ENCODE measurements at places on chromosomes 1 and 21. TPM values are rescaled to one million over a fixed set of nuclear protein-coding genes. Genes with fewer than 3 reads are reported as not detected.

C1orf52 gene
- 51.5 TPM for total RNA-seq

PRKCZ gene
- 33.5 TPM for total RNA-seq

PLD5 gene
- not detected for total RNA-seq

GCSAML gene
- 1.7 TPM for total RNA-seq

TTC22 gene
- total RNA-seq = 11.2 TPM

YARS1 gene
- 70.9 TPM for total RNA-seq

ATAD3C gene
- 0.13 TPM for total RNA-seq

GRCh38 chr1:219324629-219325367, 151.1 kb downstream of the LYPLAL1 start:
- H3K27me3 ChIP-seq = no peaks in the 10 kb centered on the region
- H3K36me3 ChIP-seq = no peaks in the 10 kb centered on the region
- no peak for DNase-seq
- no peak overlapping the region for H3K4me3 ChIP-seq

DNA sequence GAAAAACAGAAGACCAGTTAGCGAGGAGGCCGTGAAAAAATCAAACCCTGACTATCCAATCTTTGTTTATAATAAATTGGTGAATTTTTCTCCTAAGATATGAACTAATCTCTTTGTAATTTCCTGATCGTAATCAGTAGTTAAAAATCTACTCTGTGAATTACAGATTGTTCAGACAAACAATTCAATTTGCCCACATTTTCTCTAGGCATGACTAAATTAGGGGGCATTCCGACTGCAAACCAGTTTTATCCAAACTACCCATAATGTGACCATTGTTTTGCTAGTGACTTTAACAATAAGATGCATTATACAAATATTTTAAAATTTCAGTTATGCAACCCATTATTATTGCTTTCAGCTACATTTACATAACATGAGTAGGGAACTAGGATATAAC, 546.9 kb upstream of the ADAMTS5 start:
- no peaks in the 10 kb centered on the region for H3K36me3 ChIP-seq
- H3K27ac ChIP-seq = no peak overlapping the region
- DNase-seq = no peak
- no peaks in the 10 kb centered on the region for H3K4me1 ChIP-seq
- H3K4me3 ChIP-seq = no peak overlapping the region

- DNase-seq = no peak
- peaks cover 8% of the 10 kb centered on the region for H3K4me1 ChIP-seq
- no peaks in the 10 kb centered on the region for H3K27me3 ChIP-seq
Measured at GRCh38 chr1:88802950-88803349, 88.4 kb downstream of the GTF2B start.

- peaks cover 44% of the 10 kb centered on the region for H3K4me1 ChIP-seq
- peaks cover 3% of the 10 kb centered on the region for H3K36me3 ChIP-seq
Measured at GRCh38 chr1:154429841-154430611, 24.9 kb downstream of the IL6R start.

GRCh38 chr1:22503721-22504410, 52.2 kb downstream of the ZBTB40 start:
- H3K27ac ChIP-seq = no peak overlapping the region
- peaks cover 8% of the 10 kb centered on the region for H3K36me3 ChIP-seq
- no peak overlapping the region for H3K4me3 ChIP-seq
- no peaks in the 10 kb centered on the region for H3K27me3 ChIP-seq
- H3K4me1 ChIP-seq = peaks cover 7% of the 10 kb centered on the region
- no peak for DNase-seq

DNA sequence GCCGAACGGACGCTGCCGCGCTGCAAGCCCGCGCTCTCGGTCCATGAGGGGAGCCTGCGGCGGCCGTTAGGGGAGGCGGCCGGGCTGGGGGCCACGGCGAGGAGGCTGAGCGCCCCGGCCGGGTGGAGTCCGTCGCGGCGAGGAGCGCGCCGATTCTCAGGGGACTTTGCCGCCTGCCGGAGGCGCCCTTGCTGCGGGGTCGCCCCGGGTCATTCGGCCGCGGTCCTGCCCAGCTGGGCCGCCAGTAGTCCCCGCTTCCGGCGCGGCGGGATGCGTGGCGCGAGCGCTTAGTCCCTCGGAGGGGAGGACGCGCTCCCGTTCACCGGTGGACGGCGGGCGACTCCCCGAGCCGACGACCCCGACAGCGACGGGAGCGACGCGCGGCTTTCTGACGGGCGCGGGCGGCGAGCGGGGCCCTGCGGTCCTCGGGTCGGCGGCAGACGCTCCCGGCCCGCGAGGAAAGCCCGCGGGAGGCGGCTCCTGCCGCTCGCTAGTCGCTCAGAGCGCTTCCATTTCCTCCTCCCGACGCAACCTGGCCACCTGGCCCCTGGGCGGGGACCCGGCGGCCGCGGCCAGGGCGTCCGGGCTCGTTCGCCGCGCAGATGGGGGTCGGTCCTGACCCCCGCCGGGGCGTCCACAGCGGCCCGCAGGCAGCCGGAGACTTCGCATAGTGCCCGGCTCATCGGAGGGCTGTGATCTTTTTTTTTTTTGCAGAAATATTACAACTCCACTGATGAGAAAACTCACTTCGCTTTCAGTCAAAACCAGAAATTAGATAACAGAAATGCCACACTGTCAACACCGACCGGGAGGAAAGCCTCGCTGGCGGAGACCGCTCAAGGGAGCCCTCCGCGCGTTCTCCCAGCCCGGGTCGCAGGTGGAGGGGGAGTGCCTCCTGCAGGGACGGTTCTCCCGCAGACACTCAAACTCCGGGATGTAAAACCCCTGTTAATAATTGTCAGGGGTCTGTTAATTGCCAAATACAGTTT, 641 bp upstream of the ZBTB21 start:
- H3K27me3 ChIP-seq = no peaks in the 10 kb centered on the region
- peaks cover 29% of the 10 kb centered on the region for H3K4me1 ChIP-seq
- peaks cover 11% of the 10 kb centered on the region for H3K36me3 ChIP-seq
- peak overlapping the region; percentile 95 for H3K4me3 ChIP-seq
- H3K27ac ChIP-seq = peak overlapping the region; percentile 96
- DNase-seq = peak; percentile 25

DNA sequence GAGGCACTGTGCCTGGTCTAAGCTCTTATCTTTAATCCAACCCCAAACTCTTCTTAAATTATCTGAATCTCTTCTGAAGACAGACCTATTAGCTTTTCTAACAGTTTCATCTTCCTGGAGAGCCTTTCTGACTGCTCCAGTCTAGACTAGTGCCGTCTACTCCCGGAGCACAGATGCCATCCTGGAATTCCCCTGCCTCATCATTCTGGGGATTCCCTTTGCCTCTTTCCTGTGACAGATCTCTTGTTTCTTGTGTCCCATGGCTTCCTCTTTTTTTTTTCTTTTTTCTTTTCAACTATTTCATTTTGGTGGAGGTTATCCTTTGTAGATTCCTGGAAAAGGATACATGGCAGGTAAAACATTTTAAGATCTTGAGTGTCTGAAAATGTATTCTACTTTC, 11.7 kb downstream of the SEMA4A start:
- H3K36me3 ChIP-seq = no peaks in the 10 kb centered on the region
- peak overlapping the region; percentile 67 for H3K27ac ChIP-seq
- no peak for DNase-seq
- H3K4me1 ChIP-seq = peaks cover 15% of the 10 kb centered on the region
- H3K4me3 ChIP-seq = no peak overlapping the region

DNA sequence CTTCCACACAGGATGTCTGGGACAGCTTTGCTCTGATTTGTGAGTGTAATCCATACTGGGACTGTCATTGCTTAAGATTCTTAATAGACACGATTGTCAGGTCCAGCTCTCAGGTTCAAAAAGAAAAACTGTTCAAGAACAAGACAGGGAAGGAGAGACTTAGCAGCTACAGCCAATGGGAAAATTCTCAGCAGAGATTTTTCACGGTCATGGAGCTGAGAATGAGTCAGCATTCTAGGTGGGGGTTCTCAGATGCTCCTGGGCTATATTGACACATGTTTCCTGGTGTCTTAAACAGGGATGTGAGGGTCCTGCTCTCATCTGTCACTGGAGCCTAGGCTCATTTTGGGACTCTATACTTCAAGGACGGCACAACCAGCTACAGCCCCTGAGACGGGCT, 318.3 kb downstream of the RRAGC start:
- H3K4me3 ChIP-seq = no peak overlapping the region
- peaks cover 35% of the 10 kb centered on the region for H3K27me3 ChIP-seq
- no peak for DNase-seq
- H3K36me3 ChIP-seq = no peaks in the 10 kb centered on the region
- H3K4me1 ChIP-seq = peaks cover 2% of the 10 kb centered on the region

DNA sequence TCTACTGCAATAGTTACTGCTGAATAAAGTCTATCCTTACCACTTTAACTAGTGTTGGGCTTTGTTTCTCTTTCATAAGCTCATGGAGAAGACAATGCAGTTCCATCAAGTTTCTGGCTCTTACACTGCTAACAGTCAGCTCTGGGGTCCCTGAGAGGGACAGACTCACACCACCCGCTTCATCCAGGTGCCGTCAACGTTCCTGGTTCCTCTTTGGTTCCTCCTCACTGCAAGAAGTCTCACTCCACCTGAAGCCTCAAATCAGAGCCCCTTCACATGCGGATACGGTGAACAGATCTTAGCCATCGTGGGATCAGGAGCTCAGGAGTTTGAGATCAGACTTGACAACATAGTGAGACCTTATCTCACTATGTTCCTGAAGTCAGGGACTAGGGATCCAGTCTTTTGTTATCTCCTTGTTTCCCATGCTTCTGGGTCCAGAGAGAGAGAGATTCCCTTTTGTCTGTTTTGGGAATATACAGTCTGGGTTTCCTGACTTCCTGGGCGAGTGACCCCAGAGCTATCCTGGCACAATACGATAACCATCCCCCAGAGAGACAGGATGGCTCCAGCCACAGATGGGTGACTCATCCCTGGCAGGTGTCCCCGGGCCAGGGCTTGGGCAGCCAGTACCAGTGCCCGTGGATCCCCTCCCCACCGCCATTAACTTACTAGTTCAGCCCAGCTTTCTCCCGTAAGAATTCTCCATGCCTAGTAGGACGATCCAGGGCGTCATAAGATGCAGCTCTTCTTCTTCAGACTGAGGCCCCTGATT, 14.3 kb upstream of the PCP4 start:
- H3K4me1 ChIP-seq = no peaks in the 10 kb centered on the region
- DNase-seq = no peak
- H3K27me3 ChIP-seq = no peaks in the 10 kb centered on the region
- no peak overlapping the region for H3K27ac ChIP-seq
- H3K4me3 ChIP-seq = no peak overlapping the region
- peaks cover 2% of the 10 kb centered on the region for H3K36me3 ChIP-seq

DNA sequence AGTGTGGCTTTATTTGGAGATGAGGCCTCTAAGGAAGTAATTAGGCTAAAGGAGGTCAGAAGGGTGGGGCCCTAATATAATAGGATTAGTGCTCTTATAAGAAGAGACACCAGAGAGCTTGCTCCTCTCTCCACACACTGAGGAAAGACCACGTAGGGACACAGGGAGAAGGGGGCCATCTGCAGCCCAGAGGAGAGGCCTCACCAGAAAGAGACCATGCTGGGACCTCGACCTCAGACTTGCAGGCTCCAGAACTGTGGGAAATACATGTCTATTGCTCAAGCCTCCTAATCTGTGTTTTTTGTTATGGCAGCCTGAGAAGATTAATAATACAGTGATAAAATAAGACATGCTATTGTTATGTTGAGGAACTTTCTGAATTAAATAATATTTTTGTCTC, 8.3 kb downstream of the RCAN1 start:
- no peaks in the 10 kb centered on the region for H3K36me3 ChIP-seq
- no peaks in the 10 kb centered on the region for H3K4me1 ChIP-seq
- H3K27ac ChIP-seq = no peak overlapping the region
- no peak for DNase-seq

DNA sequence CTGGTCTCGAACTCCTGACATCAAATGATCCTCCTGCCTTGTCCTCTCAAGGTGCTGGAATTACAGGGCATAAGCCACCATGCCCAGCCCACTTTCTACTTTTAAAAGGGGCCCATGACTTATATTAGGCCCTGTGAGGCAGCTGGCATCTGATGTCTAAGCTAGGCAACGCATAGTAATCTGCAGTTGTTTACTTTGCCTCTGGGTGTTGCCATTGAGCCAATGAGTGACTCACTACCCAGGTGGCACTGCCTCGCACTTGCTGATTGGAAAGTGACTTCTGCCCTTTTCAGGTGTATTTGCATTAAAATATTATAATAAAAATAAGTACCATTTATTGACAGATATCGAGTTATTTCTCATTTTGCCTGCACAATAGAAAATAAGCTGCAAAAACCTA, 84.9 kb downstream of the KIF14 start:
- H3K36me3 ChIP-seq = no peaks in the 10 kb centered on the region
- H3K4me1 ChIP-seq = peaks cover 8% of the 10 kb centered on the region
- no peak overlapping the region for H3K4me3 ChIP-seq
- DNase-seq = no peak

- DNase-seq = no peak
- H3K27me3 ChIP-seq = peaks cover 9% of the 10 kb centered on the region
- H3K36me3 ChIP-seq = no peaks in the 10 kb centered on the region
- no peak overlapping the region for H3K4me3 ChIP-seq
Measured at GRCh38 chr1:219385787-219386427, 212.2 kb downstream of the LYPLAL1 start.

DNA sequence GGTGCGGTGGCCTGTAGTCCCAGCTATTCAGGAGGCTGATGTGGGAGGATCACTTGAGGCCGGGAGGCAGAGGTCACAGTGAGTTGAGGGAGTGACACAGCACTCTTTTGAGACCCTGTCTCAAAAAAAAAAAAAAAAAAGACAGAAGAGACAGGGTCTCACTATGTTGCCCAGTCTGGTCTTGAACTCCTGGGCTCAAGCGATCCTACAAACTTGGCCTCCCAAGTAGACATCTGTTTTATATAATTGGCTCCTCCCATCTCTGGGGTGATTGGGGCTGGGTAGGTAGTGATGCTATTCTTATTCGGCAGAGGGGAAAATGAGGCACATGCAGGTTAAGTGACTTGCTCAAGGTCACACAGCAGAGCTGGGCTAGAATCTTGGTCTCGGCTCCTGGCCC, 23.6 kb upstream of the VPS13D start:
- no peak overlapping the region for H3K4me3 ChIP-seq
- H3K36me3 ChIP-seq = peaks cover 11% of the 10 kb centered on the region
- H3K27me3 ChIP-seq = no peaks in the 10 kb centered on the region
- no peak for DNase-seq

GRCh38 chr1:117034791-117035290, 25.3 kb upstream of the TTF2 start:
- H3K36me3 ChIP-seq = peaks cover 3% of the 10 kb centered on the region
- no peak overlapping the region for H3K4me3 ChIP-seq
- DNase-seq = no peak
- no peak overlapping the region for H3K27ac ChIP-seq
- H3K4me1 ChIP-seq = peaks cover 11% of the 10 kb centered on the region

DNA sequence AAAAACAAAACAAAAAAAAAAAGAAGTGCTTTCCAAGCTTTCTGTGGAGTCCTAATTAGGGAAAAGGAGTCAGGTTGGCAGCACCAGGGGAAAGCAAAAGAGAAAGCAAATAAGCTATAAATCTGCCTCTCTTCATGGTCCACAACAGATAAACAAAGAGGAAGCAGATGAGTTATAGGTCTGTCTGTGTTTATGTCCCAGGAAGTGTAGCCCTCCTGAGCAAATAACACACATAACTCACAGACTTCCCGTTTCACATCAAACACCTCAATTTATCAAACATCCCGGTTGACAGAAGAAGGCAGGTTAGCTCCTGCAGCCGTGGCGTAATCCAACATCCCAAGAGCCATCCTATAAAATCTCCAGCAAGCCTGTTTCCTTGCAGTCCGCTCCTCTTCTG, 5.6 kb upstream of the SLC2A5 start:
- no peak overlapping the region for H3K27ac ChIP-seq
- H3K4me3 ChIP-seq = no peak overlapping the region
- peaks cover 44% of the 10 kb centered on the region for H3K27me3 ChIP-seq
- peaks cover 11% of the 10 kb centered on the region for H3K4me1 ChIP-seq

- no peak overlapping the region for H3K4me3 ChIP-seq
- no peak for DNase-seq
- no peak overlapping the region for H3K27ac ChIP-seq
- H3K27me3 ChIP-seq = peaks cover 76% of the 10 kb centered on the region
- H3K36me3 ChIP-seq = no peaks in the 10 kb centered on the region
Measured at GRCh38 chr1:207022996-207023679, 9.4 kb downstream of the C1orf116 start.
